ENCODE measurements at places on chromosomes 4 and X.

GRCh38 chr4:54274795-54275665 is 45.9 kb downstream of the PDGFRA start:
- no peak for DNase-seq

DNA sequence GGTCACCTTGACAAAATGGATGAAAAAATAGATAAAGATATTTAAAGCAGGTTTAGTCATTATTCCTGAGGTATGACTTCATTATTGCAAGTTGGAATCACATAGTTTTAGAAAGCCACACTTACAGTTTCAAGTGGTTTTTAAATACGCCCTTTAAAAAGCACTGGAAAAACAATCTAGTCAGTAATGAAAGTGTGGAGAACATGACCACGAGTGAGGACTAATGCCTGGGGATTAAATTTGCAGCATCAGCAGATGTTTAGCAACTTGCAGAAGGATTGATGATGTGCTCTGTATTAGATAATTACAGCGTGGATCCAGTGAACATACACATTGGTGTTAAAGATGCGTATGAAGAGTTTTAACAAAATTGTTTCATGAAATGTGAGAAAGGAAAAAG is 5.9 kb downstream of the SPARCL1 start:
- DNase-seq, result no peak

- no peak for DNase-seq
Observed at GRCh38 chr4:177006331-177006730, 213.6 kb upstream of the VEGFC start.

DNA sequence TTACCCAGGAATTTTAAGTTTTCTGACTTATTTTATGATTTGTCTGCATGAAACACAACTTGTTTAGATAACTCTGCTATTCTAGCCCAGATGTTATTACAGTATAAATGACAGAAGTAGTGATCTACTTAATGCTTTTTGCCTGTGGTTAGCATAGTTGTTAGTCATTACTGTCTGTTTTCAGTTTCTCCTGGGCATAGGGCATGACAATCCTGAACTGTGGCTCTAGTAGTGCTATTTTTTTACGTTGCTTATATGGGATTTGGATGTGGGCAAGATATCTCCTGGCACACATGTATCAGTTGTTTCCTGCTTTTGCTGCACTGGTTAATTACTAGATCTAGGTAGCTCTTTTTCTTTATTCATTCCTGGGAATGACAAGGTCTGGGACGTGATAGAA is 1005.8 kb downstream of the PCDH18 start:
- DNase-seq, result no peak

DNA sequence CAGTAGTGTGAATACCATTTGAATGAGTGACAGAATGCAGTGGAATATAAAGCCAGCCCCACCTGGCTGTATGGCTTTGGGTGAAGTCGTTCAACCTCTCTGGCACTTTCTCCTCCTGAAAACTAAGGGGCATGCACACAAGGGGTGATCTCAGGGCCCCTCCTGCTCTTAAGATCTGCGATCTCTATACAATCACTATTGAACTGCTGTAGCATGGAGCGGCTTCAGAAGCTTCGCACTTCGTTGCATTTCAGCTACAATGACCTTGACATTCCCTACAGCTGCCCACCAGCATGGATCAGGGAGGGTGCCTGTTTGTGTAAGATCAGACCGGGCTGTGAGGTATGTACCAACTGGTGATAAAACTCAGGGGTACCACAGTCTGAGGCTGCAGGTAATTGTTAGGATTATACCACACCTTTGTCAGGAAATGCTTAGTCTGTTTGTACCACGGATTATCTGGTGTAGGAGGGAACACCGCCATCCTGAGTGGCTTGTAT is 85.2 kb downstream of the AASDH start:
- DNase-seq, result no peak

- DNase-seq, result peak; percentile 6
Observed at GRCh38 chr4:21476757-21477156, 471.8 kb downstream of the KCNIP4 start.

DNA sequence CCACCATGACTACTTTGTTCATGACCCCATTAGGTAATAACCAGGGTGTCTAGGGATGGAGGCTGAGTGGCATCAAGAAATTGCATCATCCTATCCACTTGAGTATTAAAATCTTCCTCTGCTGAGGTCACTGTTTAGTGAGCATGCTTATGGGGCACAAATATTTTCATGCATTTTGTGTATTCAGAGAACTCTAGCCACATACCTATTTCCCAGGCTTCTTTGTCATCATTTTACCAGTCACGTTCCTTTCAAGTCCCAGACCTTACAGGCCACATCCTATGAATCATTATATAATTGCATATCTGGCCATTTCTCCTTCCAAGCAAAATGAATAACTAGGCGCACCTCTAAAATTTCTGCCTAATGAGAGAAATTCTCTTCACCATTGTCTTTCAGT is 1882.9 kb upstream of the AGA start:
- no peak for DNase-seq

- no peak for DNase-seq
Observed at GRCh38 chr4:145414226-145414625, 67.4 kb upstream of the SMAD1 start.

DNA sequence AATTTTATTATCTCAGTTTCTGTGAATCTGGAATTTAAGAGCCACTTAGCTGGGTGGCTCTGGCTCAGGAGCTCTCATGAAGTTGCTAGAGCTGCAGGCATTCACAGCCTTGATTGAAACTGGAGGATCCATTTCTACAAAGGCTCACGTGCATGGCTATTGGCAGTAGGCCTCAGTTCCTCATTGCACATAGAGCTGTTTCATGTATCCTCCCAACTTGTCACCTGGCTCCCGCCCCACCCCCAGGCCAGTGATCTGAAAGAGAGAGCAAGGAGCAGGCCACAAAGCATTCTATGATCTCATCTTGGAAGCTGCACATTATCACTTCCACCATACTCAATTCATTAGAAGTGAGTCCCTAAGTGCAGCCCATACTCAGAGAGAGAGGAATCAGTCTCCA is 18.5 kb upstream of the AP1AR start:
- DNase-seq, result no peak

DNA sequence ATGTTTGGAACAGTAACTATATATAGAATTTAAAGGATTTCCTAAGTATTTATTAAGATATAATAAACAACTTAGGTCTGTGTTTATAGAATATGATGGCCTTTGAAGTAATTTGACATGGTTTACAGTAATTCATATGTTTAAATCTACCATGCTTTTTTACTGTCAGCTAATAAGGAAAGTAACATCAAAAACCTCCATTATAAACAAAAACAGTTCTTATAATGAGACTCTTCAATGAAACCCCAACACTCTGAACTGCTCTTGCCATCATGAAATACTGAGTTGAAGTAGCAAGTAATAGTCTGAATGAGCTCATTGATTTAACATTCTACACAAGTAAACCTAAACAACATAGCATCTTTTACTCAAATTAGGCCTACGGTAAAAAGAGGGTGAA is 1236.5 kb downstream of the FSTL5 start:
- no peak for DNase-seq

DNA sequence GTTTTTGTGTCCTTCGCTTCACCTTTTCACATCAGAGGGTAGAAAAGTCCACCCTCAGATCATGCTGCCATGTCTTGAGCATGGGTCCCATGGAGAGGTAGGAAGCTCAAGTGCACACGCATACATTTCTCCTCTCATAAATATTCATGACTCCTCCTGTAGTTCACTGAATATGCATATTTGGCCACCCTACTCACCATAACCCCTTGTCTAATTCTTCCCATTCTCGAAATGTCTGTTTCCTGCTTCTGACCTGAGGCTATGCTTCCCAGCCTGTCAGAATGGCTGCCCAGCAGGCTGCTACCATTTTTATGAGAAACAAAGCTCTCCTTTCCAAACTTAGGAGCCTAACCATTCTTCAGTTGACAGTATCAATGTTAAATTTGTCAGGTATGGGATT is 86.5 kb downstream of the ADRA2C start:
- no peak for DNase-seq

GRCh38 chr4:182533964-182534363 is 290.8 kb downstream of the TENM3 start:
- no peak for DNase-seq

DNA sequence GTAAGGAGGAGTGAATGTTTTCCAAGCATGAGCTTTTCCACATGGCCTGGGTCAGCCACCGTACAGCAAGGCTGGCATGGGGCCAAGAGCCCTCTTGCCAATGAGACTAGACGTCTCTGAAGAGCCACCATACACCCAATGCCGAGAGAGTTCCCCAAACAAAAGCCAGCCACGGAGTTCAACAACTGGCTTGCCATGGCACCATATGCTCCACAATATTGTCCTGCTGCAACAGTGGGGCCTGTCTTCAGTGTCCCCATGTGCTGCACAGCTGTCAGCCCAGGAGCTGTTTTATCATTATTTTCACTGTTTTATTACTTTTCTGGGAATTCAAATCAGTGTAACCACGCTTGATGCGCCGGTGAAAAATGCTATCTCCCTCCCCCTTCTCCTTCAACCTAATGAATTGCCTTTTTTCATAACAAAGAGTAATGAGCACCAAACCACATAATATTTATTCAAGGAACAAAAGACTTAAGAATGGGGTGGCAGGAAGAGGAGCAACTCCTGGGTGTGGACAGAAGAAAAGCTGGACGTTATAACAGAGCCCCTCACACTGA is 18.4 kb downstream of the MAML3 start:
- DNase-seq, result no peak

DNA sequence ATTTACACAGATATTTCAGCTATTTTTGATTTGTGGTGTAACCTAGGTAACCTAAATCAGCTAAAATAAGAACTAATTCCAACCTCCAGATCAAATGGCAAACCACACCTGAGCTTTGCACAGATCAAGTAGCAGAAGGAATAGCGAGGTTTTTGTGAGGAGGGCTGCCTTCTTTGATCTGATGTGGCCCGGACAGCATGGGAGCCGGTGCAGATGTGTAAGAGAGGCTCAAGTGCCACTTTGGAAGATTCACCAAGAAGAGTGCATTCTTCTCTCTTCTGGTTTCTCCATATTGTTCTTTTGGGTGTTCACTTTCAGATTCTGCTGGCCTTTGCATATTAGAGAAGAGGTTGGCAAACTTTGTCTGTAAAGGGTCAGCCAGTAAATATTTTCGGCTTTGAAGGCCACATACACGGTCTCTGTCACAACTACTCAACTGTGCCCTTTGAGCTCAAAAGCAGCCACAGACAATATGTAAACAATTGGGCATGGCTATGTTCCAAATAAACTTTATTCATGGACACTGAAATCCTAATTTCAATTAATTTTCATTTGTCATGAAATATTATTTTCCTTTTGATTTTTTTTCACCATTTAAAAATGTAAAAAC is 78.9 kb upstream of the FAM9C start:
- DNase-seq, result no peak

DNA sequence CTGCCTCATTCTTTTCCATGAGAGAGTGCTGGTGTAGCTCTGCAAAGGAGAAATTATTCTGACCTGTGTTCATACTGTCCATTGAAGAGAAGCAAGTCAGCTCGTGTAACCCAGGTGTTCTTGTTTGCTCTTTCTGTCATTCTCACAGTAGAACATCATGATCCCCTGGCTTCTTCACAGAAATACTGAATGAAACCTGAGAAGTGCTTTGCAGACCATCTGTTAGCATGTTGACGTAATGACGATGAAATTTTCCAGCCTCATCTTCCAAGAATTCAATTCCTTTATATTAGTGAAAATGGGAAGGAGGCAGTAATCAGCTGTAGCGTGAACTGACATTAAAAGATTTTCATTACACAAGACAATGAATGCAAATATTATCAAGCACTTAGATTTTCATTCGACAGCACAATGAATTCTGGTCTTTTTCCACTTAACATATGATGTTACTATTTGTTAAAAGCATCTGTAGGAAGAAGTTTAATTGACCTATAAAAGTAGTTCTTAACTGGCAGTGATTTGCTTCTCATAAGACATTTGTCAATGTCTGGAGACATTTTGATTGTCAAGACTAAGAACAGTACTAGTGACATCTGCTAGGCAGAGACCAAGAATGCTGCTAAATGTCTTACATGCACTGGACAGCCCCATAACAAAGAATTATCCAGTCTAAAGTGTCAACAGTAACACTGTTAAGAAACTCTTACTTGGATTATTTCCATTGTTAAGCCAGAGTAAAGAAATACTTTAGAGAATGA is 246.3 kb downstream of the BANK1 start:
- DNase-seq, result no peak

DNA sequence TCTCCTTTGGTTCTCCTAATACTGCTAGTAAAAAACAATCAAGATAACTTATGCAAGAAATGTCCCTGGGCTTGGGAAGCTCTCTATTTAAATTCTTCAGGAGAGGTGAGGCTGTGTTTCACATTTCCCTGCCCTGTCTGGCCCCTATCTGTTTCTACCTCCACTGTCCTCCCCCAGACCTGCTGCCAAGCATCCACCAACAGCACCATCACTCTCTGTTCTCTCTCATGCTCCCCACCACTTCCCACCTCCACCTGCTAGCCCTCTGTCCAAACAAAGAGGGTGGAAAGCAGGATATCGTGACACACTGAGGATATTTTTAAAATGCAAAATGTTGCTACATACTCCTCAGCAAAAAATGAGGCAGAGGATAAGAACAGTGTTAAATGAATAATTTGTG is 88.4 kb upstream of the NAP1L5 start:
- no peak for DNase-seq

Data from KBM-7 (cell line).